ENCODE measurements at places on chromosomes 13 and 19.

- DNase-seq = no peak
Measured at GRCh38 chr13:87872813-87873212, 201.6 kb downstream of the SLITRK5 start.

DNA sequence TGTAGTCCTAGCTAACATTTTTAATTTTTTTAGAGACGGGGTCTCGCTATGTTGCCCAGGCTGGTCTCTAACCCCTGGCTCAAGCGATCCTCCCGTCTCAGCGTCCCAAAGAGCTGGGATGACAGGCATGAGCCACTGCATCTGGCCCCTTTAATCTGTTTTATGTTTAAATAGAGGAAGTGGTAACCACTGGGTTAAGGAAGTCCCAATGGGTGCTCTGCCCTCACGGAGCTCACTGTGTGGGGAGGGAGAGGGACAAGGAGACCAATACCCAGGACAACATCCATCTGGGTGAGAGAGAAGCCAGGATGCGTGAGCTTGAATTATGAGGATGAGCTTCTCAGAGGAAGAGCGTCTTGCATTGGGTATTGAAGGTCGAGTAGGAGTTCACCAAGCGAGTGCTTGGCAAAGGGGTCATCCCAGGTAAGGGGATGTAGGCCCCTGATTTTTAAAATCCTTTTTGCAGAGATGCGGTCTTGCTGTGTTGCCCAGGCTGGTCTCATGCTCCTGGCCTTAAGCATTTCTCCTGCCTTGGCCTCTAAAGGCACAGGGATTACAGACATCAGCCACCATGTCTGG lies 13.8 kb downstream of the YJU2 start:
- no peak for DNase-seq

DNA sequence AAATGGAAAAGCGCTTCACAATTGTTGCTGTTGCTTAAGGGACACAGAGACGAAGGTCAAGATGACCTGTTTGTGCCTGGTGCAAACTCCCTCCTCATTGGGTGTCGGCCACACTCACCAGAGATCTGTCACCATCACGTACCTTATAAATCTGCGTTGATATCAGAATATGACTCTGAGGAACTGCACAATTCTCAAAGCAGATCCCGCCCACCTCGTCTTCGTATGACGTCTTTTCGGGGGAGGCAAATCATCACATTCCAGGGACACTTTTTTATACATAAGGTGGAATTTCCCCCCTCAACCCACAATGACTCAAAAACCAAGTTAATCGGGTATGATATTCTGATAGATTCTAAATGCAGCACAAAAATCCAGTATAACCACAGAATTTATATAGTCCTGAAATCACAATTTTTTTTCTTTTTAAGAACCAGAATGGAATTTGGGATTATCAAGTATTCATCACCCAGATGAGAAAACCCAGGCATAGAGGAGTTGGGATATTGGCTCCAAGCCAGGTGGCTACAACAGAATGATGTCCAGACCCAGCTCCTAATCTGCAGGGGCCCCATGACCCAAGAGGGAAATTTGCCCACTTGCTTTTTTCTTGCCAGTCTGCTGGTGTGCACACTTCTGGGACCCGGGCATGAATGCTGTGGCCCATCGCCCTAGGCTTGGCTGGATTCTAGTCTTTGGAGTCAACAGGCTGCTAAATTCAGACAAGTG lies 50.6 kb upstream of the MTIF3 start:
- no peak for DNase-seq

GRCh38 chr19:3580156-3580934 lies 4.9 kb upstream of the GIPC3 start:
- no peak for DNase-seq

GRCh38 chr19:41225238-41226052 lies 6.4 kb downstream of the AXL start:
- DNase-seq = no peak

GRCh38 chr13:112576191-112576590 lies 11.8 kb downstream of the TUBGCP3 start:
- no peak for DNase-seq

DNA sequence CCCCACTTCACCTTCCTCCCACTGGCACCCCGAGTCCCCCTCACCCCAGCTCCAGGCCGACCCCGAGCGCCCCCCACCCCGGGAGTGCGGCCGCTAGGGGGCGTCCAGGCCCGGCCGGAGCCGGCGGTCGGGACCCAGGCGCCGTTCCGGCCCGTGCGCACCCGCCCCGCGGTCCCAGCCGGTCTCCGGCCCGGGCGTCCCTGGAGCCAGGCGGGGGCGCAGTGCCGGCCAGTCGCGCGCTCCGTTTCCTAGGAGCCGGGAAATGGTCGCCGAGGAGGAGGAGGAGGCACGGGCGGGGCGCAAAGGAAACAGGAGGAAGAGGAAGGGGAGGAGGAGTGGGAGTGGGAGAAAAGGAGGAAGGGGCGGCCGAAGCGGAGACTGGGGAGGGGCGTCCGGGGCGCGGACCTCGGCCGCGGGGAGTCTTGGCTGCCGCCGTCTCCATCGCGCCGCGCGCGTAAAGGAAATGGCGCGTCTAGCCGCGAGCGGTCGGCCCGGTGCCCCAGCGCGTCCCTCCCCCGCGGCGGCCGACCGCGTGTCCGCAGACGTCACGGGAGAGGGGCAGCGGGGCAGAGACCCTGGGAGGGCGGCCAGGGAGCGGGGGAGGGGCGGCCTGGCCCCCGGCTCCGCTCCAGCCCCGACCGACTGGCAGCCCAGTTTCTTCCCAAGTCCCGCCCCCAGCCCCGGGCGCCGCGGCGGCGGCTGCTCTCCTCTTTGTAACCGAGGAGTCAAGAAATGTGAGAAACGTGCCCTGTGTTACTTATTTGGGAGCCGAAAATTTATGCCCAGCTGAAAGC lies 1.1 kb upstream of the KCTD15 start:
- peak; percentile 93 for DNase-seq

GRCh38 chr13:20457670-20458069 lies 68.0 kb downstream of the CRYL1 start:
- no peak for DNase-seq

DNA sequence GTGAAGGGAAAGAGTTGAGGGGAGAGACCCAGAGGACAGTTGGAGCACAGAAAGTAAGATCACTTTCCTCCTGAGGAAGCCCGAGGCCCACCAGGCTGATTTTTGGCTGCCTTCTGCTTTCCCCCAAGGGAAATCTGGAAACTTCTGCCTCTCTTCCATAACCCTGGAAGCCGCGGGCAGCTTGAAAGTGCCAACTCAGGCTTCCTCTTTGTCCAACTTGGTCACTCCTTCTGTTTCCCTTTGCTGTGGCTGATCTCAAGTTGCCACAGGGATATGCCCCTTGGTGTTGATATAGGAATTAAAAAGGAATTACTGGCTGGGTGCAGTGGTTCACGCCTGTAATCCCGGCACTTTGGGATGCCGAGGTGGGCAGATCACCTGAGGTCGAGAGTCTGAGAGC lies 5.7 kb upstream of the CD70 start:
- no peak for DNase-seq

- DNase-seq = no peak
Measured at GRCh38 chr13:113245849-113246796, 36.7 kb downstream of the CUL4A start.

GRCh38 chr19:2578391-2578890 lies 102.5 kb downstream of the GADD45B start:
- peak; percentile 90 for DNase-seq

DNA sequence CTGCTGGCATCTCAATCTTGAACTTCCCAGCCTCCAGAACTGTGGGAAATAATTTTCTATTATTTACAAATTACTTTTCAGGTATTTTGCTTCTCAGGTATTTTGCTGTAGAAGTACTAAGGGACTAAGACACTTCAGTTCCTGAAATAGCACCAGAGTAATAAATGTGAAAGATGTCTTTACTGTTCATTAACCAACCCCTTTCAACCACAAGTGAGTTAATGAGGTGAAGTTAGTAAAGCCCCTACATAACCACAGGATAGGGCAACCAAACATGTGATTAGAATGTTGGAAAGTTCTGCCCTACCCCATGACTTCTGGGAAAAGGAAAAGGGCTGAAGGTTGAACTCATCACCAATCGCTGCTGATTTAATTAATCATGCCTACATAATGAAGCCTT lies 2.7 kb upstream of the ZNF345 start:
- no peak for DNase-seq

DNA sequence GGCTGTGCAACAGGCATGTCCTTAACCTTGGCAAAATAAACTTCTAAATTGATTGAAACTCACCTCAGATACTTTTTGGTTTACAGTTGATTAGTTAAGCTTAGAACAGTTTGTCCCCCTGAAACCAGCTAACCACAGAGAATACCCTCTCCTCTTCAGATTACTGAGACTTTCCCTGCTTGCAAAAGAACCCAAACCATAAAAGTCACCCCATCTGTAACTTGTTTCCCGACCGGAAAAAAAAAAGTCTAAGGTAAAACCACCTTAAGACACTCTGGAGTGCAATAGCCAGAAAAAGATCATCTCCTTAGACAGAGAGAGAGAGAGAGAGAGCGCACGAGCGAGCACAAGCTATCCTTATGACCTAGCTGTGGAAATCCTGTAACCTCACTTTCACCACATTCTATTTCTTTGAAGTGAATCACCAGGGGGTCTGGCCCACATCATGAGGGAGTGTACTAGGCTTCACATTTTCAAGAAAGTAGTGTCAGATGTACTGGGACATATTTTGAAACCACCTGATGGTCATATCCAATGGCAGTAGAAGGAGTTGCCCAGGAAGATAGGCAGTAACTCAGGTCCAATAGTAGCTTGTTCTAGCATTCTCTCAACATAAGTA lies 11.1 kb upstream of the GTF2F2 start:
- DNase-seq = no peak

DNA sequence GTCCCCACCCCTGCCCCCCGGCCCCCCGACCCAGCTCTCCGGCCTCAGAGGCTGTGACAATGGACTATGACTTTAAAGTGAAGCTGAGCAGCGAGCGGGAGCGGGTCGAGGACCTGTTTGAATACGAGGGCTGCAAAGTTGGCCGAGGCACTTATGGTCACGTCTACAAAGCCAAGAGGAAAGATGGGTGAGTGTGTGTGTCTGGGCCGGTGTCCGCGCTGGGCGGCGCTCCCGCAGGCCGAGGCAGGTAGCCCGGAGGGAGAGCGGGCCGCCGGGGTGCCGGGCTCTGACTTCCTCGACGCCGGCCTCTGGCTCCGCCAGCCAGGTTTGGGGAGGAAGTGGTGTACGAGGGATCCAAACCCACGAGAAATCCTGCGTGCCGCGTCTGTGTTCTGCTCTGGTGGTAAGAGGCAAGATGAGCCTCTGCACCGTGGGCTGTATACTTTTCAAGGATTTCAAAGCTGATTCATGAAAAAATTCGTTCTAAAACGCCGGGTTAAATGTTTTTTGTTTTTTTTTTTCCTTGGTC lies 718 bp downstream of the CDK8 start:
- DNase-seq = peak; percentile 86

DNA sequence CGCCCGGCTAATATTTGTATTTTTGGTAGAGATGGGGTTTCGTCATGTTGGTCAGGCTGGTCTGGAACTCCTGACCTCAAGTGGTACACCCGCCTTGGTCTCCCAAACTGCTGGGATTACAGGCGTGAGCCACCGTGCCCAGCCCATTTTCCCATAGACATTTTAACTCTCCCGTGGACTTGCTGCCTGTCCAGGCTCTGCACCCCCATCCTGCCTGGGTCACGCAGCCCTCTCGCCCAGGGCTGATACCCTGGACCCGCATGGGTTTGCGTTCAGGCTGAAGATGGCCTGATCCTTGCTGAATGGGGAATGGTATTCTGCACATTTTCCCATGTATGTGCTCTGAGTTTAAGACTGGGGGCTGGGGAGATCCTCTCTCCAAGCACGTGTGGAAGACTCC lies 46.0 kb upstream of the RANBP3 start:
- peak; percentile 66 for DNase-seq

GRCh38 chr19:40370997-40371801 lies 18.8 kb downstream of the HIPK4 start:
- DNase-seq = no peak

DNA sequence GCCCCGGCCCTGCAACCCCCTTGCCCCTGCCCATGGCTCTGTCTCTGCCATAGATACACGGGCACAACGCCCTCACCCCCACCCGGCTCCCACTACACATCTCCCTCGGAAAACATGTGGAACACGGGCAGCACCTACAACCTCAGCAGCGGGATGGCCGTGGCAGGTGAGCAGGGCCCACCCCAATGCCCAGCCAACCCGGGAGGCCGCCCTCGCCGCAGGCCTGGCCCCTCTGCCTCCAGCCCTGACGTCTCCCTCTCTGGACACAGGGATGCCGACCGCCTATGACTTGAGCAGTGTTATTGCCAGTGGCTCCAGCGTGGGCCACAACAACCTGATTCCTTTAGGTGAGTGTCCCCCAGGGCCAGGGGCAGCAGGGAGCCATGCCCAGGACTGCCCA lies 7.7 kb downstream of the YIPF2 start:
- no peak for DNase-seq

DNA sequence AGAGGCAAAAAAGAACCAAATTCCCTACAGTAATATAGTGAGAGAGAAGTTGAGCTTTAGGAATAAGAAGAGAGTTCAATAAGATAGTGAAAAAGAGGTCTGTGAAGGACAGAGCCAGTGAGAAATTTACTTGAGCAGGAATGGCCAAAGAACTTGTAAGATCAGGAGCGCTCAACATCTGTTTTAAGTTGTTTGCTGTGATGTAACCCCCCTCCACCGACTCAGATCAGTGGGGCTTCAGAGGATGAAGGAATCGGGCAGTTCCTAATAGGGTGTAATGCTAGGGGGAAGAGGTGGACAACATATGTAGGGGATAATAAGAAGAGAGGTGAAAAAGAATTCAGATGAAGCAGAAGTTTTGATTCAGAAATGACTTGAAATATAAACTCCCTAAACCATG lies 85.3 kb upstream of the FNDC3A start:
- DNase-seq = no peak

DNA sequence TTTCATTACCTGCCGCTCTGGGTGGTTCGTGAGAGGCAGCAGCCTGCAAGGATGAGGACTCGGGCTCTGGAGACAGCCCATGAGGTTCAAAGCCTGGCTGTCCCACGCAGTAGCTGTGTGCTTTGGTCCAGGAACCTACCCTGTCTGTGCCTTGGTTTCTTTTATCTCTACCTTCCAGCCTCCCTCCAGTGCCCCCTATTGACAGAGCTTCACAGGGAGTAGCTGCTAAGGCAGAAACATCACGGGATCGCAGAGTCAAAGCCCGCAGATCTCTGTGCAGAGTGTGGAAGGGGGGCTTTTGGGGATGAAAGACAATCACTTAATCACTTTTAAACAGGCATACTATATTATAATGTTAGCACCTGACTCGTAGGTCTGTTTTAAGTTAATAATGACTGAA lies 16.2 kb downstream of the ZNF71 start:
- DNase-seq = no peak

GRCh38 chr19:19270749-19271571 lies 2.1 kb downstream of the TM6SF2 start:
- DNase-seq = no peak

- DNase-seq = no peak
Measured at GRCh38 chr19:6126335-6126974, 9.0 kb upstream of the ACSBG2 start.
